NCI-H187 (cell line): ENCODE measurements at places on chromosomes 7 and 10.
A peak's percentile ranks its signal among the peaks of the same experiment; 100 is the strongest.

DNA sequence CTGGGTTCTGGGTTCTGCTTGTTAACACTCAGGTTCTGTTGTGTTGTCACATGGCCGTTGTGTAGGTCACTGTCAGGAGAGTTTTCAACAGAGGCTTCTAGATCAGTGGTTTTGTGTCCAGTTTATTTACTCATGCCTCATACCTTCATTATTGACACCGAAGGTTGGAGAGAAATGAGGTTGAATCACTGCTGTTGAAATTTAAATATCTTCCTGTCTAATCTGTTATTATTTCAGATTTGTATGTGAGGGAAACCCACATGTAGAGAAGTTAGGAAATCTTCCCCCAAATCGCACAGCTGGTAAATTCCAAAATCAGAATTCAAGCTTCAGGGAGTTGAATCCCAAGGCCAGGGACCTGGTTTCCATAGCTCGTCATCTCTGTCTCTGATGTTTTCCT, 28.3 kb upstream of the KLF6 start:
- DNase-seq = no peak

DNA sequence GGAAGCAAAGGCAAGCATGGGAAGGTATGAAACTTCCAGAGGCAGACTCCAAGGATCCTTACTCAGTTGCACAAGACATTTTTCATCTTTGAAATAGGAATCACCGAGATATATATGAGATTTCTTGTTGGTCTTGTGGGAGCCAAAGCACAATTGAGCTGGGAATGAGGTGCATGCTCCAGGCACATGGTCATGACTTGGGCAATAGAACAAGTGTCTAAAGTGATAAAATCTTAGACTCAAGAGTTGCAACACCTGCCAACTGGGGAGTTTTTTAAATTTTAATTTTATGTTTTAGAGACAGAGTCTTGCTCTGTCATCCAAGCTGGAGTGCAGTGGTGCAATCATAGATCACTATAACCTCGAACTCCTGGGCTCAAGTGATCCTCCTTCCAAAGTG, 169.5 kb upstream of the ADCY1 start:
- DNase-seq = no peak

GRCh38 chr7:48053736-48054135, 18.4 kb downstream of the C7orf57 start:
- DNase-seq = no peak

GRCh38 chr7:105853931-105854419, 22.4 kb downstream of the ATXN7L1 start:
- DNase-seq = no peak

DNA sequence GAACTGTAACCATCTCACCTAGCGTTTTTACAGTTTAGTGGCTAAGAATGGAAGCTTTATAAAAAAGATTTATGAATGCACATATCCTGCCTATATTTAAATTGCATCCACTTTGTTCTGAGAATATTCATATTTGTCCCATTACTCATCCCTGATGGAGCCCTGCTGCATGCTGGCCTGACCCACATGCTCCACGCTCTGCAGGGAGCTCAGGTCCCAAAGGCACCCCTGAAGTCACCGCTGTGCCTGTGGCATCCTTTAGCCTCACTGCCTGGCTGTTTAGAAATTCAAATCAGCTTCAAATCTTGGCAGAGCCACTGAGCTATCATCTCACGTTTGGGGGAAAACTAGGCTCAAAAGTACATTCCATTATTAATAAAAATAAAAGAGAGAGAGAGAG, 24.4 kb downstream of the C10orf90 start:
- no peak for DNase-seq

- no peak for DNase-seq
Measured at GRCh38 chr7:95845007-95845406, 72.7 kb downstream of the DYNC1I1 start.

- no peak for DNase-seq
Measured at GRCh38 chr10:74072503-74072902, 74.6 kb downstream of the VCL start.

- DNase-seq = no peak
Measured at GRCh38 chr7:64098-64915, 128.1 kb upstream of the FAM20C start.

DNA sequence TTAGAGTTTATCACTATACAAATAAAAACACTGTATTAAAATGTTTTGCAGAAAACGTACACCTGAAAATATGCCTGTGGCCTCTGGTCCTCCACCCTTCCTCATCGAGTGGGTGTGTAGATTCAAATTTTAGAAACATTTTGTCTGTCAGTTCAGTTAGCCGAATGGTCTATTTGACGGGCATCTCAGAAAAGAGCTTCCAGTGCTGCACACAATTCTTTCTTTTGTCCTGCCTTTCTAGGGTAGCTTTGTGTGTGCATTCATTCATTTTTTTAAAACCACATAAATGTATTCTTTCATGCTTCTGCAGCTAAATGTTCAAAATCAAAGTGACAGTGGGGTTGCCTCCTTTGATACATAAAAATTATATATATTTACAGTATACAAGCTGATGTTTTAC, 46.8 kb downstream of the GNAI1 start:
- DNase-seq = no peak

DNA sequence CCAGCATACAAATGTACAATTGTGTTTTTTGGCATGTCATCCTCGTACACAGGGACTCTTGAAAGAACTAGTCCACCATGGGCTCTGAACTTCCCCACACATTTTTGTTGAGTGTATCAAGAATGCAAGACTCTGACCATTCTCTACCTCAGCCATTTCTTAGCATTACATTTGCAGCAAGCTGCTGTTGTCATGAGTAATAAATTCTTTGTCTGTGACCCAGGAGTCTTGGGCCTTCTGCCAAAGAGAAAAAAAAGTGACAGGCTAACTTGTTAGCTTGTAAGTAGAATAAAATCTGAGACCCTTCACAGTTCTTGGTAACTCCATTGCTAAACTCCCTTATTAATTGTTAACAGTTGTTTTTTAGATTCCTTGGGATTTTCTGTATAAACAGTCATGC, 542.3 kb upstream of the MBL2 start:
- no peak for DNase-seq

DNA sequence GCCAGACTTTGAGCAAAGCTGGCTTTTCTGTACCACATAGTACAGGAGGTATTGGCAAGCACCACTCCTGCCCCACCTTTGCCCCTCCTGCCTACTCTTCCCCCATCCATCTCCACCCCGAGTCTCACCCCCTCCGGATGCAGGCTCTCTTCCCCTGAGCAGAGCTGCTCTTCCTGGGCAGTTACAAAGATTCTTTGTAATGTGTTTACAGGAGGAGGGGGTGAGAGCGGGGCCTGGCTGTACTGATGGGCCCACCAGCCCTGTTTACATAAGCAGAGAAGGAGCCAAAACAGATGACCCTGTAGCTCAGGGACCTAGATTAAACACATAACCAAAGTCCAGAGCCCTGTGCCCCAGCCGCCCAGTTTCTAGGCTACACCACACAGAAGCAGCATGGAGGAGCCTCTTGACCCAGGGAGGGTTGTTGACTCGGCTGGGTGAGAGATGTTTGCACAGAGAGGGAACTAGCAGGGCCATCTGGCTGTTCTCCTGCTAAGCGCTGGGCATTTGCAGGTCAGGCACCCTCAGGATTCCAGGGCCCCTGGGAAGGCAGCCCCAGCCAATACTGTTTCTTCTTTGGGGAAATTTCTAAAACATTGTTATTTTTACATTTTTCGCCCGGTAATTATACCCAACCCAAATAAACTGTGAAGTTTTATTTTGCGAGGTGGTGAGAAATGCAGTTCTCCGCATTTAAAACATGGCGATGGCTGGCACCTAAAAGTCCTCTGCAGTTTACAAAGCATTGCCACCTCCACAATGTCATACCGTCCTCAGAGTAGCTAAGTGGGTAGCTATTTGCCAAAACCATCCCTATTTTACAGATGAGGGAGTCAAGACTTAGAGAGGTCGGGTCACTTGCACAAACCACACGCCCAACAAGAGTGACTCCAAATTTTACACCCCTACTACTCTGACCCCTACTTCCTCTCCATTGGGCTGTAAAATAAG, 11.4 kb upstream of the ZKSCAN1 start:
- no peak for DNase-seq

- DNase-seq = no peak
Measured at GRCh38 chr10:80684259-80684658, 146.6 kb downstream of the SH2D4B start.

- no peak for DNase-seq
Measured at GRCh38 chr7:81439591-81439990, 330.3 kb downstream of the HGF start.

DNA sequence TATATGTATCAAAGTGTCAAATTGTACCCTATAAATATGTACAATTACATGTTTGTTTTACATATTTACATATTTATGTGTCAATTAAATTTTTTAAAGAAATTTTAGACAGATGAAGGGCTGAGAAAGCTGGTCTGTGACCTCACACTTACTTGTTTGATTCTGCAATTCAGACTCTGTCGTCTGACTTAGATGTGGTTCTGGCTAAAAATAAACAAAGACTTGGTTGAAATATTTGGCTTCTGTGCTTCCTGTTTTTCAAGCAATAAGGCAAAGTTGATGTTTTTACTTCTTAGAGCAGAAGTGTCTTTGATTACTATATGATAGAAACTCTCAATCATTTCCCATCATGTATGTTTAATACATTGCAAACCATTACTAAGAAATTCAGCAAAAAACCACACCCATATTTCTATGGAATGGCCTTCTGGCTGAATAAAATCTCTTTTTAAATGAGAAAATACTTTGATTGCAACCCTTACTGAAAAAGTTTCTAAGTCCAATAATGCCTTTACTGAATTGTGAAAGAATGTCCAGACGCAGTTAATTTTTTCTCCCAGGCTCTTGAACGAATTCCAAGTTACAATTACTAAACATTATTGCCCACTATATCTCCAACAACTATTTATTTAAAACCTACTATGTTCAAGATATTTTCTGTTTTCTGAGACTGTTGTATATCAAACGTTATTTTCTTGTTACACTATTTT, 59.5 kb upstream of the PRKG1 start:
- DNase-seq = no peak

GRCh38 chr7:43872406-43873110, 3.2 kb upstream of the MRPS24 start:
- DNase-seq = no peak

DNA sequence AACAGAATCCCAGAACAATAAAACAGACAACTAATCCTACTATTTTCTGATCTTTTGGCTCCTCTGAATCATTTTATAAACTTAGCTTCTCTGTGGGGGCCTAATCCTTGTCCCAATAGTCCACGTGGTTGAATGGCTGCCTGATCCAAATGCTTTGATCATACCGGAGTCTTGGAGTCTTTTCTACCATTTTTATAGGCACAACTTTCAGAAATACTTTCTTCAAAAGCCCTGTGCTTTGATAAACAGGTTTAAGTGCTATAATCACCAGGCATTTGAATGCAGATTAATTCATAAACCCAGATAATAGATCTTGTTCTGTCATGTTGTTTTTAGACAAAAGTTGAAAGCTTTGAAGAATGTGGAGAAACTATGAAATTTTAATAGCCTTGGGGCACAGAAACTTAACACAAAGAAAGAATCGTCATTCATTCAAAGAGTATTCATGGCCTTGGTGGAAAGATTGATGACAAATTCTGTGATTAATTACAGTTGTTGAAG, 163.7 kb downstream of the AHR start:
- no peak for DNase-seq

DNA sequence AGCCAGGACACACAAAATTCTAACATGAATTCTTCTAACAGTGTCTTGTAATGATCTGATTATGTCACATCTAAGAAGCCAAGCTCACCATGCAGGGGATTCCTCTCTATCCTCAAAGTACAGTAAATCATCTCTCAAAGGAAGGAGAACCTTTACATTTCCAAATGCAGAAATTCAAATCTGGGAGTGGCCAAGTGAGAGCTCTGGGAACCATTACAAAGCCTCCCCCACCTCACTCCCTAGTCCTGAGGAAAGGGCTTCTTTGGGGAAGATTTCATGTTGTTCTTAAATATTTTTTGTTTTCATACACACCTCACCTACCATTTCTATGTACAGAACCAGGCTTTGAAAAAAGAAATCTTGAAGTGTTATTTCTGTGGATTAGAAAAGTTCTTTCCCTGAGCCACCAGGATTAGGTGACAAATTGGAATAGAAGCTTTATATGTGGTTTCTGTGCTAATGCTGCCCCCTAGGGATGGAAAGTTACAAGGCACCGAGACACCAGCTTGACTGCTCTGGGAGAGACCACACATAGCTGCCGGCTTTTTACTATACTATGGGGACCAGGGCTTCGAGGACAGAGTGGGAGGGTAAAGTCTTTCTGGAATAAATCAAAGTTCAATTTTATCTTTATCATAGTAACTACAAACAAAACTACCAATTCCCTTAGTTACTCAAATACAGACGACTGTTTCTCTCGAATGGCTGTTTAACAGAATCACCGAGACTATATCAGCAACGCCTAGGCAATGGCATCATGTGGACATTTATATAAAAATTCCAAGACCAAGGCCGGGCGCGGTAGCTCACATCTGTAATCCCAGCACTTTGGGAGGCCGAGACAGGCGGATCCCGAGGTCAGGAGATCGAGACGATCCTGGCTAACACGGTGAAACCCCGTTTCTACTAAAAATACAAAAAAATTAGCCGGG, 116.1 kb downstream of the RNF216 start:
- DNase-seq = peak; percentile 51

GRCh38 chr7:69678494-69679187, 80.4 kb downstream of the AUTS2 start:
- no peak for DNase-seq

DNA sequence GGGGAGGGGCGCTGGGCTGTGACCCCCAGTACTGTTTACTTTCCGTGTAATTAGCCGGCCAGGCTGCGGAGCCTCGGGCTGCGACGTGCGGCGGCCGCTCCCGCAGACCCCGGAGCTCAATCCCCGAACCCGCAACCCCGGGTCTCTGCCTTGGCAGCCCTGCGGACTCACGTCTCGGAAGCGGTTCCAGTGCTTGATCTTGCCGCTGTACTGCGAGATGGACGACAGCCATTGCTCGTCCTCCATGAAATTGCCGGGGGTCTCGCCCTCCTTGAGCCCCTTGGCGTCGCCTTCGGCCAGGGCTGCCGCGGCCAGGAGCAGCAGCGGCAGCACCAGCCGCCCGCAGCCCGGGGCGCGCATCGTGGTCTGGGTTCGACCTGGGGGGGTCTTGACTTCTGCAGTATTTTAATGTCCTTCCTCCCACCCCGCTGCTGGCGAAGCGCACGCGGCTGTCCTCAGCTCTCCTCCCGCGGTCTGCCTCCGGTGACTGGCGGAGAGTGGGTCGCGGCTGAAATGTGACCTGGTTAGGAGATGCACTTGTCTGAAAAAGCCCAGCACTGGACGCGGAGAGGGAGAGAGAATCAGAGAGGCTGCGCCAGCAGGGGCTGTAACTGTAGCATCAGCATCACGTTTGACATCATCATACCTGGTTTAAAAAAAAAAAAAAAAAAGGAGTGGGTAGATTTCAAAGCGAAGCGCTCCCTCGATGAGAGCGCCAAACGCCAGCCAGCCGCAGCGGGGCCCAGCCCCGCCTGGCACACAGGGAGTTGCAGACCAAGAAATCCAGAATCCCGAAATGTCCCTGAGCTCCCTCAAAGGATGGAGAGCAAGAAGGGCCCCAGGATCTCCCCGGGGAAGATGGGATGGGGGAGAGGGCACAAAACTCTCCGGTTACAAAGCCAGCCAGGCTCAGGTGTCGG, at the start of gene SPOCK2:
TSS of gene SPOCK2 (minus strand) at position 583 of the 920 bp plus-strand sequence. CDS start at position 360, 223 bp downstream.
- no peak for DNase-seq

- no peak for DNase-seq
Measured at GRCh38 chr7:109387530-109387929, 817.9 kb downstream of the DNAJB9 start.

GRCh38 chr10:3566627-3567026, 218.4 kb downstream of the KLF6 start:
- DNase-seq = no peak
